ENCODE measurements at places on chromosomes 3 and 15. TPM values are rescaled to one million over a fixed set of nuclear protein-coding genes. Genes with fewer than 3 reads are reported as not detected.

Gene ZPLD1
- total RNA-seq, result not detected

Gene WNT7A
- total RNA-seq, result not detected

Gene SCG5
- total RNA-seq, result 5.7 TPM

Gene SKOR1
- 0.05 TPM for total RNA-seq

GRCh38 chr15:57662091-57662744, 44.3 kb upstream of the POLR2M start:
- DNase-seq, result no peak

DNA sequence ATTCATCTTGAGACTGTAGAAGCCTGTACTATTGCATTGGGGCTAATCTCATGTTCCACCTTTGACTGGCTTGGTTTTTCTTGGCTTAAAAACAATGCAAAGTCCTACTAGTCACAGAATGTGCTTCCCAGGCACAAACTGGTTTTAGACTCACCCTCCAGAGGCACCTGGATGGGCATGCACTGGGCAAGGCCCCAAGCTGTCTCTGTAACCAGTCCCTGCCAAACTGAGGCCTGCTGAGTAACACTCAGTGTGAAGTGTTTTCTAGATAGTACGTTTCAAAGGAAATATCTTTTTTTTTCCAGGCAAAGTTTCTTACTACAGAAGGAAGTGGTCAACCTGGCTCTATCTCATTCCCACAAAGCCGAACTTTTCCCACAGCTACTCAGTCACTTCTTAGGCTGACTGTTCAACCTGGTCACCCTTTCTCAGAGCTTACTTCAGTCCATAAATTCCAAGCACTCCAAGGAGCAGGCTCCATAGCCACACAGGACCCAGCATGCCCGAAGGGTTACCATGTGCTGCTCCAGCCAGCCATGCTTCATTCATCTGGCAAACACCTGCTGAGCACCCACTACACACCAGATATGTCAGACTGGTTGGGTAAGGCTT, 57.4 kb downstream of the NPTN start:
- no peak for DNase-seq

GRCh38 chr3:39090922-39091321, 16.5 kb downstream of the GORASP1 start:
- DNase-seq, result no peak

DNA sequence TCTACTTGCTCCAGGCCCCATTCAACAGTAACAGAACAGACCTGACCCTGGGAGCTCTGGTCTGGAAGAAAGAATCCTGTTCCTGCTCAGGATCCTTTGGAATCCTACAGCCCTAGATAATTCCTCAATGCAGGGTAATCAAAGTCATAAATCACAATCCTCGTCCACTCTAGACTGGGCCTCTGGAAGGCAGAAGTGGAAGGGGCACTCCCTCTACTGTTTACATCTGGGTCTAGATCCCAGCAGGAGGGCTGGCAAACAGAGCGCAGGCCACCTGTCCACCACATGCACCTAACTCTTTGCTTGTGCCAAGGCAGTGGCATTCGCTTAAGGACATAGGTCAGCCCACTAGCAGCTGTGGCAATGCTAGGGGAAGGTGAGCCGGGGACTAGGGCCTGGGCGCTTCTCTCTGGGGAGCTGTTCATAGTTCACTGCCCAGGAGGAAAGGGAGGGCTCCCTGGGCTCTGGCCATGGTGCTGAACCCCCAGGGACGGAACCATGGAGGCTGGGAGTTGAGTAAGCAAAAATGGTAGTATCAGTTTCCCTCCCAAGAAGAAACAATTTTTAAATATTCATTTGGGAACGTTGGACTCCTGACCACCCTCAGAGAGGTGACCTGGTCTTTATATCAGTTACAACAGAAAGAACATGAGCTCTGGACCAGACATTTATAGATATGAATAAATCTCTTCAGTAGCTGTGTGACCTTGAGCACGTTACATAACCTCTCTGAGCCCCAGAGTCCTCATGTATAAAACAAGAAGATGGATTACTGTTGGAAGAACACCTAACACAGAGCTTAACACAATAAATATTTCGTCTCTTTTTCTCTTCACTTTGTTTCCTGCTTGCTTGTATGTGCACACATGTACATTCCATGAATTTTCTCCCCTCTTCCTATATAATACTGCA, 90.2 kb downstream of the NTRK3 start:
- no peak for DNase-seq

GRCh38 chr3:184155644-184156521, 706 bp downstream of the DVL3 start:
- DNase-seq, result peak; percentile 5

GRCh38 chr15:25237291-25237978, 201.4 kb downstream of the UBE3A start:
- no peak for DNase-seq

GRCh38 chr3:195035345-195036202, 235.4 kb downstream of the XXYLT1 start:
- no peak for DNase-seq
